ENCODE measurements at places on chromosomes 6 and 20.

- DNase-seq: no peak
Measured at GRCh38 chr6:110828396-110828795, 13.1 kb upstream of the CDK19 start.

DNA sequence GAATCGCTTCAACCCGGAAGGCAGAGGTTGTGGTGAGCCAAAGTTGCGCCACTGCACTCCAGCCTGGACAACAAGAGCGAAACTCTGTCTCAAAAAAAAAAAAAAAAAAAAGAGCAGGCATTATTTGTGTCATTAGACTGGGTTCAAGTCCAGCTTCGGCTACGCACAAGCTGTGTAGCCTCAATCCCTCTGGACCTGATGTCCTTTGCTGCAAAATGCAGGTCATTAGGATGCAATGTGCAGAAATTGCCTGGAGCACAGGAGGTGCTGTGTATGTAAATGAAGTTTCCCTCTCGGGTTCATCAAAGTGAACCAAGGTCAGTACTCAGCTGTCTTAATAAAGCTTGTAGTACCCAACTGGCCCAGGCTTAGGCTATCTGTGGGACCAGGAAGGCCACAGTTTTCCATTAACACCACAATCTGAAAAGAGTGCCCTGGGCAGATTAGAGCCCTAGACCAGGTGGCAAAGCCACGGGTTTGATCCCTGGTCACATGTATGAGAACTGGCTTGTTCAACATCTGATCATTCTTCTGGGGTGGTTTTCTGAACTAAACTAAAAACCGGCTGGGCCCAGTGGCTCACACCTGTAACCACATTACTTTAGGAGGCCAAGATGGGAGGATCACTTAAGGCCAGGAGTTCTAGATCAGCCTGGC lies 155.3 kb downstream of the ZMYND8 start:
- no peak for DNase-seq

DNA sequence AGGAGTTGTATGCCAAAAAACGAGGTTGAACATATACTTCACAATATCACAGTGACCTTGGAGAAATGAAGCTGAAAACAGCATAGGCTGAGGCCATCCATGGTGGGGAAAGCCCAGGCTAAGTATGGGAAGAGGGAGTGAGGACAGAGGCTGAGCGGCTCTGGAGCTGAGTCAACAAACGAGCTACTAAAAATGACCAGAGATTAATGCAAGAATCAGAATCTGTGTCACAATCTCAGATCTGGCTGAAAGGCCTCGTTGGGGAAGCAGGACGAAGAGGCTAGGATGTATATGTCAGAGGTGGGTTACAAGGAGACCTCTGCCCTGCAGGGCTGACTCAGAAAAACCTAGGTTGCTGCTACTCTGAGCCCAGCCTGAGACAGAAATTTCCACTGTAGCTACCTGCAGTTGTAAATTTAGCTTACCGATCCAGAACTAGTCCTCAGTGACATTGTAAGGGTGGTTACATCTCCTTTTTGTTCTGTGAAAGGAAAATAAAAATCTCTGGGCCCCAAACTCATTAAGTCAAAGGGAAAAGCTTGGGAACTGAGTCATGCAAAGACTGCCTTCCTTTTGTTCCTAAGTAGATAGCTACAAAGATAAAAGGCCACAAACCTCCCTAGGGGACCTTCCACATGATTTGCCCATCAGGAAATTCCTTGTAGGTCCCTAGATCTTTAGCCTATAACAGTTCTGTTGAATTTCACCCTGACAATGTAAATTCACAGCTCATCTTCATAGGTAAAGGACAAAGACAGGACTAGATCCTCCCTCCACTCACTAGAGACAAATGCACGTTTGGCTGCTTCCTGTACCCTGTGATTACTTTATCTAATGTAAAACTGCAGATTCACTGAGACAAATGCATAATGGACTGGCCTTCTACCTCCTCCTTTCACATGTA lies 8.5 kb upstream of the TUBB2A start:
- DNase-seq: no peak

DNA sequence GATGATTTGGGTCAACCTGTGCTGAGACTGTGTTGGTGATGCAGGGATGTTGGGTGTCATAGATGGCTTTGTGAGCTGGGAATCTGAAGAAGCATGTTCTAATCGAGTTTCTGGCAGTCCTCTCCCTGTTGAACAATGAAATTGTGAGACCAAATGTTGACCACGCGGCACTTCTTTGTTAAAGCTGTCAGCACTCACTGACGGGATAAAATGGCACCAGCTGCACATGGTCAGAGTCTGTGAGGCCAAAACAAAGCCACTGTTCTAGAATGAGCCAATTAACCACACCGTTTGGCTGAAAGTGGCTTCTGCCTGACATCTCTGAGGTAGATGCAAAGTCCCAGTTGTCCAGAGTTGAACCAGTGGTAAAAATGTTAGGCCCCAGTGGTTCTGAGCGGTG lies 562.2 kb downstream of the KIF16B start:
- DNase-seq: no peak

- DNase-seq: no peak
Measured at GRCh38 chr6:2507016-2507415, 243.7 kb downstream of the MYLK4 start.

DNA sequence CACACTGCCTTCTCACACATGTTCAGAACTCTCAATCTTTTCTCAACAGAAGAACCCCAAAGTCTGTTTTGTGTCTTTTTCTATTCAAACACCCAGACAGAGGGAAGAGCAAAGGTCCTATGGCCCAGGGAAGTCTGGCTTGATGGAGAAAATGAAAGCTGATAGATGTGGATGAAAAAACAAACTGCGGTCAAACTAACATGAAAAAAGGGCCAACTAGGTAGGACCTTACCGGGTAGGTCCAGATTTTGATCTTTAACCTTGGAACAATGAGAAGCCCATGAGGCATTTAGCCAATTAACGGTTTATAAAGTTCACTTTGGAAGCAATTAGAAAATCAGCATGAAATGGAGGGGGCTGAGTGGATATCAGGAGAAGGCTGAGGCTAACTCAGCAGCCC lies 507.7 kb upstream of the SLC35B3 start:
- no peak for DNase-seq

DNA sequence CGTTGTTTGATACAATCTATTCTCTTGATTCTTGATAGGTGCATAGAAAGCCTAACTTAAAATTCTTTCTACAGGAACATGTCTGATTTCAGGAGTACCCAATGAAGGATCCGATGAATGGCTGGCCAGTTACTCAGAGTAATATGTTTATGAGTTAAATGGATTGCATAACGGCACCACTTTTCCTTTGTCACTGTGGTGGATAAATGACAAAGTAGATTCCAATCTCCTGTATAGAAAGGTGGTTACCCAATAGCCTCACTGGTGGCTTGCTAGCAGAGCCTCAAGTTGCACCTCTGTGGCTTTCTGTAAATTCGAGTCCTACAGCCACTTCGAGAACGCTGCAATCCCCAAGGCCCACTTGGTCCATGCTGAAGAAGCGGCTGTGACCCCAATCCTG lies 28.4 kb downstream of the LHFPL5 start:
- DNase-seq: peak; percentile 1

DNA sequence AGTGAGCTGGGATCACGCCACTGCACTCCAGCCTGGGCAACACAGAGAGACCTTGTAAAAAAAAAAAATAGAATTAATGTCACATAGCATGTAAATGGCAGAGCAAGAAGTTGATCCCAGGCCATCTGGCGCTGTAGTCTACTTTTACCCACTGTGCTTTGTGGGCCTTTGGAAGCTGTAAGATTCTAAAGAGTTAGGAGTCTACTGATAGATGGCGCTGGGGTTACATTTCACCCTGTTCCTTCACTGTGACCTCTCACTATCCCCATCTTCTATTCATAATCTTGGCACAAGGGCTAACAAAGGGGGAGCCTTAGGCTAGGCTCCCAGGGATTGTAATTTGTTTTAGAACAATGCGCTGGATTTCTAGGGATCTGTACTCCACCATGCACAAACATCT lies 24.4 kb downstream of the SIRPD start:
- no peak for DNase-seq

GRCh38 chr6:164554700-164555476 lies 754.5 kb downstream of the C6orf118 start:
- no peak for DNase-seq

DNA sequence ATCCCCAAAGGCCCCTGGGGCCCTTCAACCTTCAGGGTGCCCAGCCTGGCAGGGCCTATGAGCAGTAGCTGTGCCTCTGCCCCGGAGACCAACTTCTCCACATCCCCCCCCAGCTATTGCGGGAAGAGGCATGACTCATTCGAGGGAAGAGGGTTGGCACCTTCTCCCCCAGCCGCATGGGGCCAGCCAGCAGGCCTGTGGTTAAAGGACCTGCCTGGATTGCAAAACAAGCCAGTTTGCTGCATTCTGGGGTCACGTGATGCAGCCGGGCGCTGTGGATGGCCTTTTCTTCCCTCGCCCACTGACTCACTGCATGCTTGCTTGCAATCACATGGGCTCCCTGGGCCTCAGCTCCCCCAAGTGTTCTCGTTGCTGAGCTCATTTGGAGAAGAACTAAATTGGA lies 182.5 kb downstream of the MAFB start:
- DNase-seq: peak; percentile 96

DNA sequence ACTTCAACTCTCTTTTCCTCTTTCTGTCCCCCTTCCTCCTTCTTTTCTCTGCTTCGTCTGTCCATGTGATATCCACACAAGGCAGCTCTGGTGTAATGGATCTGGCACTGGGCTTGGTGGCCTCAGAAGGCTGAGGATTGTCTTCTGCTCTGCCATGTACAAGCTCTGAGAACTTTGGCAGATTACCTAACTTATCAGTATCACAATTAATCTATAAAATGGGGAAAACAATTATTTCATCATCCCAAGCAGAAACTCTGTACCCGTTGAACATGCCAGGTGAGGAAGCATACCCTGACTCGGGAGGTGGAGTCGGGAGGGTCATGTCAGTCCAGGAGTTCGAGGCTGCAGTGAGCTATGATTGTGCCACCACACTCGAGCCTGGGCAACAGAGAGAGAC lies 10.6 kb downstream of the RNF144B start:
- no peak for DNase-seq

- no peak for DNase-seq
Measured at GRCh38 chr6:138920906-138921305, 67.1 kb downstream of the REPS1 start.

DNA sequence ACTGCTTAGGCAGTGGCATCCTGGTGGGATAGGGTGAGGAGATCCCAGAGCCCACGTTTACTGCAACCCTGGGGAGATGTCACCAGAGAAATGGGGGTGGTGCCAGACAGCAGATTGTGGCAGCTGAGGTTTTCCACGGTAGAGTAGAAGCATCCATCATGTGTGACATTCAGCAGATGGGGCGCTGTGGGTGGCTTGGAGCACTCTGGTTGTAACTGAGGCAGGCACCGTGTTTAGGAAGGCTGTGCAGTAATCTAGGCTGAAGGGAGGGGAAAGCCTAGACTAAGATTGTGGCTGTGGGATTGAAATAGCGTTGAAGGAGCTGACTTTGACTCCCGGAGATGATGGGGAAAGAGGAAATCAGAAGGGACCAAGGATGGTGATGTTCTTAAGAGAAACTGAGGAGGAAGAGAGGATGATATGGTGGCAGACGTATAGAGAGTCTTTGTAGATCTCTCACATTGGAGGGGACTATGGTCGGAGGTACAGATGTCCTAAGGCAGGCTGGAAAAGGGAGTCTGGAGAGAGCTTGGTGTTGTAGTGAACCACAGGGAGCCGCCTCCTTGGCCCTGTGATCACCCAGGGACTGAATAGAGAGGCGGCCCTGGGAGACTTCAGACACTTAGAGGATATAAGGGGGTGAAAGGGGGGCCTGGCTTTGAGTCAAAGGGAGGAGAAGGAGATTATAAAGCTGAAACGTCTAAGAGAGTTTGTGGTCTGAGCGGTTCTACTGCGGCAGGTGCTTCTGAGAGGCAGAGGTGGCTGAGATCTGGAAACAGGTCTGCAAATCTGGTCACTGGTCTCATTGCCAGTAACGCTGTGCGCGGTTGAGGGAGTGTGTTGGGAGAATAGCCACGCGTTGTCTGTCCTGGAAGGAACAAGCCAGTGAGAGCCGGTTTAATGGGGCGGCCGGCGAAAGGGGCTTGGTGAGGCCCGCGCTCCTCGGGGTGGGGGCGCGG lies 792 bp upstream of the MICA start:
- DNase-seq: no peak

DNA sequence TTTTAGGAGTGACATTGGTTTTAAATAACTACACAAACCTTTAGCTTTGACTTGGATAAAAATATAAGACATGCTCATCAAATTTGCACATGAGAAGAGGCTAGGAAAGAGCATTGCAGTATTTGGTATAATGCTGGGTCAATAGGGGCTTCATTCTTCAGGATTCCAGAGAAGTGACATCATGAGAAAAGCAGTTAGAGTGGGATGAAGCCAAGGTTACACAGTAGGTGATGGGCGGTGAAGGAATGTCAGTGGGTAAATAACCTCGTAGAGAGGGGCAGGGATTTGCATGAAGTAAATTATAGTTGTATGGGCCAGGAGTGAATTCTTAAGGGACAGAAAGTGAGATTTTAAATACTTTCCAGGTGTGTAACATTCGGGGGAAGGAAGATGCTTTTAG lies 216.2 kb downstream of the RFPL4B start:
- no peak for DNase-seq

GRCh38 chr6:147033267-147033666 lies 170.9 kb upstream of the STXBP5 start:
- peak; percentile 11 for DNase-seq

DNA sequence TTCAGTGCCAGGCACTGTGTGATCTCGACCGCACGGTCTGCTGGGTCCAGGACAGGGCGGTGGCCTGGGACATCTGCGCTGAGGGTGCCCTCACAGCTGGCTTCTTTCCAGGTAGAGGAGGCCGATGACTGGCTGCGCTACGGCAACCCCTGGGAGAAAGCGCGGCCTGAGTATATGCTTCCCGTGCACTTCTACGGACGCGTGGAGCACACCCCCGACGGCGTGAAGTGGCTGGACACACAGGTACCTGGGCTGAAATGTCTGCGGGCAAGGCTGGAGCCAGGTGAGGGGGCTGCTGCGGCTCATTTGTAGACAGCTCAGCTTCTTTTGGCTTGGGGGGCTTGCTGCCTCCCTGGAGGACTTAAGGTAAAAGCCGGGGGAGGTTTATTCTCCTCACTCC lies 26.6 kb downstream of the PYGB start:
- DNase-seq: no peak

DNA sequence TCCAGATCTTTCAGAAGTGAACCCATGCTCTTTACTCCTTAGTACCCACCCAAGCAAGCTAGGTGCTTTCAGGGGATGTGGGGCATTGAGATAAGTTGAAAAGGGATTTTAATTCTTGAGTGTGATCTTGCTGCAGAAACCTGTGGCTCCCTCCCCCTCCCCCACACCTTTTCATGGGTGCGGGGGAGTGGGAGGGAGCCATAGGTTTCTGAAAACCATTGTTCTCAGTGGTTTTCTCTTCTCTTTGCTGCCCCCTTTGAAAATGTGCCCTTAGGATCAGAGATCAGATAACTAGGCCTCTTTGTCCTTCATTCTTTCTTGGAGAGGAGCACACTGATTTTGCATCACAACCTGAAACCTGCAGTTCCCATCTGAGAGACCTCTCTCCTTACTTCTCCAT lies 2.4 kb downstream of the PCSK2 start:
- DNase-seq: no peak

GRCh38 chr6:19342616-19343015 lies 494.6 kb upstream of the ID4 start:
- DNase-seq: no peak

Data from AG09319 (cell line).